Stimulated activated CD4-positive, alpha-beta T cell treated with anti-CD3 and anti-CD28 coated beads, TNF-alpha, amount 100 ng/mL, for 1 hour (primary cell): ENCODE measurements at places on chromosomes 1 and 21.

DNA sequence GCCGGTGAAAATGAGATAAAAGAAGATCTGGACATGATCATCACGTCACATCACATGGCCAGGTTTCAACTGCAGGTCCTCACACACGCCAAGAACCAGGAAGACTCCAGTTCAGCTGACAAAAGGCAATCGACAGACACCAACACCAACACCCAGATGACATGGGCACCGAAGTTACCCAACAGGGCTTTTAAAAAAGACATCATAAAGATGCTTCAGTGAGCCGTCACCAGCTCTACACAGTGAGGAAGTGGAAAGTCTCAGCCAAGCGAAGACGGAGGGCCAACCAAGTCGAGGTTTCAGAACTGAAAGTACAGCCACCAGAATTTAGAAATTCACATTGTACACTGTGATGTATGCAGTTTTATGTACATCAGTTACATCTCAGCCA, 154.3 kb upstream of the COL6A1 start:
- no peak for DNase-seq

DNA sequence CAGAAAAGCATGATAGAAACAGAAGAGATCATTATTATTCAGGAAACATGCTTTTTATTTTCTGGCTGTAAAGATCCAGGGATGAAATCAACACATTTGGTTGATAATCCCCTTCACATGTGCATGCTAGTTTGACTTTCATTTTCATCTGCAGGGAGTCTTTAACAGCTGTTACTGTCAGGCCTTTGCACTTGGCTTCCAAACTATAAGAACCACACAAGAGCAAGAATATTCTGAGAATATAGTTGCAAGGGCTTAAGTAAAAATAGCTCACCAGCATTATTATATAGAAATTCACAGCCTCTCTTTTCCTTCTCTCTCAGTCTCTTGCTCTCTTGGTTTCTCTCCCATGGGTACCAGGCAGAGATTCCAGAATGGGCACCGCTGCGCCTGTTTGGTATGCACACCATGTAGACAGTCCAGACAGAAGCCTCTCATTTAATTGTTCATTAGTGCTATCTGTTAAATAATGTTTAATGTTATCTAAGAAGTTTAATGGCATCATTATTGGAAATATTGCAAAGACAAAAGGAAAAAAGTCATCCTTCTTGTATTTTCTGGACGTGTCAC, 622.3 kb upstream of the PLXNA2 start:
- DNase-seq, result no peak

DNA sequence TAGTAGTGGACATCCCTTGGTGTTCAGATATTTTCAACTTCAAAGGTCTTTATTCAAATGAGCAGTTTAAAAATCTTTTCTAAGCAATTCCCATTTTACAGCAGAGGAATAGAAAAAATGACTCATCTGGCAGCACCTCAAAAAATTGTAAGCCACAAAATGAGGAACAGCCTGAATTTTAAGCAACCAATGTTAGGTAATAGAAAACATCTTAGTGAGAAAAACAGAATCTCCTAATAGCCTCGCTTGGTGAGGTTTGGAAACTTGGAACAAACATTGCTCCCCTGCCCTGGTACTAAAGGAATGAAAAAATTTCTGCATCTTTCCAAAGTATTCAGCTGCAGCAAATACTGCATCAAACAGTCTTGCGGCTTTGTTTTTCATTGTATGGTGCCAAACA, 264.4 kb downstream of the NTNG1 start:
- no peak for DNase-seq

DNA sequence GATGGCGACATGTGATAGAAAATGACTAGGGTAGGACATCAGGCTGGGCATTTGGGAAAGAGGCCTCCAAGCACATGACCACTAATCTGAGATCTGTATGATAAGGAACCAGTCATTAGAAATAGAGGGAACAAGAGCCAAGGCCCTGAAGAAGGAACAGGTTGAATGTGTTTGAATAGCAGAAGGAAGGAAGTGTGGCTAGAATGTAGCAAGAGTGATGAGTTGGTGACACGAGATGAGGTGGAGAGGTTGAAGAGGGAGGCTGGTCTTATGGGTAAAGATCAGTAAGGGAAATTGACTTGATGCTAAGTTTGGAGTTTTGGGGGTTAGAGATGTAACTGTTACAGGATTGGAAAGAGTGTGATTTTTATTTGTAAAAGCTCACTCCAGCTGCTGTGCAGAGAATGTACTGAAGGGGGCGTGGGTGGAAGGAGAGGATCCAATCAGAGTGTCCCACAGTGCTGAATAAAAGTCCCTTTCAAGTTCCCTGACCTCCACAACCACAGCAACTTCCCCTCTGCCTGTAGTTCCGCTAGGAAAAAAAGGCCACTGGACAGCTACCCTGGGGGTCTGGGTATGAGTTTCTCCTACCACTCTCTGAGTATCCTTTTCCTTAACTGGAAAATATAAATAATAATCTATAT, 295.0 kb downstream of the OMA1 start:
- DNase-seq, result no peak

GRCh38 chr1:180435566-180435965, 66.8 kb downstream of the ACBD6 start:
- DNase-seq, result no peak

- DNase-seq, result no peak
Observed at GRCh38 chr1:185318431-185319138, 1.5 kb upstream of the IVNS1ABP start.

DNA sequence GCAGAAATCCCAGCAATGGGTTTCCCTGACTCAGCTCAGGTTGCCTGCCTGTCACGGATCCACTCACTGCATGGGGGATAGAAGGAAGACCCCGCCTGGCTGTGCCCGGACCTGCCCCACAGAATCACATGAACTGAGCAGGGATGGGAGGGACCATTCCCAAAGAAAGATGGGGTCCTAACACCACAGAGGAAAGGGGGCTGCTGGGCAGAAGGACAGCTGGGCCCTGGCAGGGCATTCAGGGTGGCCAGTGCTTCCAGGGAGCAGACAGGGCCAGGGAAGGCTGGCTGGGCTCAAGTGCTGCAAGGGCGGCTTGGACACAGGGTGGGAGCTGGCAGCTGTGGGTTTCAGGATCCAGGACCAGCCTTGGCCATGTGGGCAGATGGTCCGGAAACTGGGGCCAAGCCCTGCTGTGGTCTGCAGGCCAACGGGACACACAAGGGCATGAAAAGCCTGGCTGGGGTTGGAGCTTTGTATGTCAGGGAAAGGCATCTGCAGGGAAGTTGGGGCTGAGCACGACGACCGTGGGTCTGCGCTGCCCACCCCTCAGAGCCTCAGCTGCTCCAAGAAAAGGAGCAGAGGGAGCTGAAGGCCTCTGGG, 723.9 kb downstream of the PTPRU start:
- DNase-seq, result no peak

GRCh38 chr1:37795340-37796125, 1.9 kb downstream of the MANEAL start:
- DNase-seq, result no peak

DNA sequence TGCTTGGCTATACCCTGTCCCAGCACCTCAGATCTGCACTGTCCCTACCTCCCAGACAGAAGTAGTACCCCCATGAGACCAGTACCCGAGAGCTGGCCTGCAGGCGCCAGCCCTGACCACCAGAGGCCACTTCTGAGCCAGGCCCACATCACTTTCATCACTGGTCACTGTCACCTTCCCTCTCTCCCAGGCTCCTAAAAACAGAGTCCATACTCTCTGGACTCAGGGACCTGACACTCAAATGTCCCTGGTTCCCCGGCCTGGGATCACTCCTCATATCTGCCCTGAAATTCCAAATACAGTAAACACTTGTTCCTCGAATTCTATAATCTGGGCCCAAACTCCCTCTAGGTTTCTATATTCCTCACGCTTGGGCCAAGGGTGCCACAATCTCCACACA, 18.7 kb downstream of the TMEM53 start:
- DNase-seq, result no peak
